ENCODE measurements at places on chromosomes 2 and 18.

GRCh38 chr2:119691189-119691588, 12.2 kb downstream of the TMEM177 start:
- no peak for DNase-seq

DNA sequence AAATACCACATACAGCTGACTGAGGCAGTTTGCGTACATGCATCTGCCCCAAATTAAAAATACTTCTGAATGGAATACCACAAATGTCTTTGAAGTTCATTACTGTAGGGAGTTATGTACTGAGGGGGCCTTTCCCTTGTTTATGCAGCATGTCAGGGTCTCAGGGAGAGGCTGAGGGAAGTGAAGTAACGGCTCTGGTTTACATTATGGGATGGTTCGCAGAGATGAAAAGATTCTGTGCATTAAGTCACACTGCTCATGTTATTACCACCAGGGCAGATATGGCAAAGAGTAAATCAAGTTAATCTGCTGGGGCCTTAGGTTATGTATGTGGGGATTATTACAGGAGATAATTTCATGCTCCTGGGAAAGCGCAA, 385.9 kb upstream of the RND3 start:
- no peak for DNase-seq

DNA sequence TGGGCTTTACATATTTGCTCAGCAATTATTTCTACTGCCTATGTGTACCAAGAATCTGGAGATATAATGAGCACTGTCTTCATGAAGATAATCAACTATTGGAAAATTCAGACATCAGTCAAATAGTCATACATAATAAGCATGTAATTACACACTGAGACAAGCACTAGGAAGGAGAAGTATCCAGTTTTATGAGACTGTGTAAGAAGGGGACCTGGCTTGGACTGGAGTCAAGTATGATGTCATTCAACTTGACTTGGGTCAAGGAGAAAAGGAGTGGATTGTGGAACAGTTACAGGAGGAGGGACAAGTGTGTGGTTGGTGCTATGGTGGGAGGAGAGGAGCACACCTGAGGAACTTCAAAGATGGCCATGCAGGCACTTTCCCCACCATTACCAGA, 419.8 kb upstream of the TRIB2 start:
- no peak for DNase-seq

- no peak for DNase-seq
Observed at GRCh38 chr2:44843641-44844310, 97.7 kb upstream of the SIX3 start.

DNA sequence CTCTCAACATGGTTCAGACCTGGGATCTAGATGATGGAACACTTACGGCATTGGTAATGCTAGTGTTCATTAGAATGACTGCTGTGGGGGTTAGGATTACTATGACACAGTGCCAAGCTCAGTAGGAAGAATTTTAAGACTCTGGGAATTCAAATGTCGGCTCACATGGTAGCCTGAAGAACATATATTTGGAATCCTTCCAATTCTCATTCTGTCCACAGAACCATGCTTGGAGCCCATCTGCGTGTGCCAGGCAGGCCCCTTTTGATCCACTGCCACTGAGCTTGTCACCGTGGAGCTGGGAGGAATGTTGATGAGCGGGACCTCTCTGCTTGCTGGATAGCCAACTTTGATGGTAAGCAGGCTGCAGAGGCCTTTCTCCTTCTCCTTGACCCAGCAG, 322.0 kb upstream of the SOX11 start:
- DNase-seq, result no peak

DNA sequence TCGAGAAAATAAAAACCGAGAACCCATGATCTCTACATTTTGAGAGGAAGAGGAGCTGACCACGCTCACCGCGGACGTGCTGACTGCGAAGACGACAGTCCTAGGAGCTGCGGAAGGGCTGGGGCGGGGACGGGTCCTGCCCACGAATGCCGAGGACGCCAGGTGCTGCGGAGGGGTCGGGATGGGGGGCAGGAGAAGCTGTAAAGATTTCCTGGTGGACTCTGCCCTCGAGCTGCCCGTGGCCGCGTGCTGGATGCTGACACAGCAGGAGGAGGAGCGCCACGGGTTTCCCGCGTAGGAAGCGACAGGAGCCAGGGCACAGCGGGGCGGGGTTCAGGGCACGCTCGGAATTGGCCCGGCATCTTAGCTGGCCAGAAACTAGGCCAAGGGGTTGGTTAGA, 22.2 kb downstream of the ZSCAN30 start:
- DNase-seq, result no peak

DNA sequence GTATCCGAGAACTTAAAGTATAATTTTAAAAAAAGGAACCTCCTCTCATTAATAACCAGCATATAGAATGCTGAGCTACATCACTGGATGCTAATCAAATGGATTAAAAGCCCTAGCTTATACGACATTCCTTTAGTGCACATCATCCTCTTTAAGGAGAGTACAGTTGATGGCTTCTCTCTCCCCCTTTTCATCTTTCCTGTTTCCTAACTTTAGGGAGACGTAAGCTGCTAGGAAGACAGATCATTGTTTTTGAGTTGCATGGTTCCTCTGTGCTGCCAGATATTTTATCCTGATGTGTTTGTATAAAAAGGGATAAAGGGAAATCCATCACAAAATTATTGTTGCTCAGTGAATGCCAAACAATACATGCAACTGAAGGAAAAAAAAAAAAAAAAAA, 94.2 kb downstream of the SLC8A1 start:
- no peak for DNase-seq

GRCh38 chr2:162073888-162074631, at the start of gene DPP4:
Gene DPP4 (minus strand): TSS chr2:162074215. CDS start chr2:162073981, 234 bp downstream.
- no peak for DNase-seq

DNA sequence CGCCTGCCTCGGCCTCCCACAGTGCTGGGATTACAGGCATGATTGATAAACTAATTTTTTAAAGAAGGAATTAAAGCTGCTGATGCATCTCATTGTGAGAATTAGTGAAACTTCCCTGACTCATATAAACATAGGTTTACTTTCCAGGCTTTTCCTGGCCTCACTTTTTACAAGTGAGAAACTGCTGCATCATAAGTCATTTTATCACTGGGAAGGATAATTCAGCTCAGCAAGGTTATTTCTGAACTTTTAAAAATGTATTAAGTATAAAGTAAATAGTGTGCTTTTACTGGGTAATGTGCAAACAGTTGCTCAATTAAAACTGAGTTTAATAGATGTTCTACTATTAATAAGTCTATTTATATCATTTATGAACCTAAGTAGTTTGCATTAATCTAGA, 1130.3 kb upstream of the CDH2 start:
- DNase-seq, result no peak

DNA sequence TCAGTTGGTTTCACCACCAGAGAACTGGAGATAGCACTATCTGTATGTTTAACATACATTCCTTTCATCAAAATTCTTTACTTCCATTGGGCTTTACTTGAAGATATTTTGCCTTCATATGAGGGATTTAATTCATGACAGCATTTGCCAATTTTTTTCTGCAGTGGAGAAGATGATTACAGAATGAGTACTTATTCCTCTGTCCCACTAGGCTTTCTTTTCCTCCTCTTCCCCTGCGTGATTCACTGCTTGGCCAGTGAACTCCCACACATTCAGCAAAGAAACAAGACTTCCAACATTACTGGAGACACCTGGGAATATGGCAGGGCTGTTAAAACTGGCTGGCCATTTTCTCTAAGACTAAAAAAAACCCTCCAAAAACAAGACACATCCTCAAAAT, 425.8 kb upstream of the KCNH7 start:
- no peak for DNase-seq

DNA sequence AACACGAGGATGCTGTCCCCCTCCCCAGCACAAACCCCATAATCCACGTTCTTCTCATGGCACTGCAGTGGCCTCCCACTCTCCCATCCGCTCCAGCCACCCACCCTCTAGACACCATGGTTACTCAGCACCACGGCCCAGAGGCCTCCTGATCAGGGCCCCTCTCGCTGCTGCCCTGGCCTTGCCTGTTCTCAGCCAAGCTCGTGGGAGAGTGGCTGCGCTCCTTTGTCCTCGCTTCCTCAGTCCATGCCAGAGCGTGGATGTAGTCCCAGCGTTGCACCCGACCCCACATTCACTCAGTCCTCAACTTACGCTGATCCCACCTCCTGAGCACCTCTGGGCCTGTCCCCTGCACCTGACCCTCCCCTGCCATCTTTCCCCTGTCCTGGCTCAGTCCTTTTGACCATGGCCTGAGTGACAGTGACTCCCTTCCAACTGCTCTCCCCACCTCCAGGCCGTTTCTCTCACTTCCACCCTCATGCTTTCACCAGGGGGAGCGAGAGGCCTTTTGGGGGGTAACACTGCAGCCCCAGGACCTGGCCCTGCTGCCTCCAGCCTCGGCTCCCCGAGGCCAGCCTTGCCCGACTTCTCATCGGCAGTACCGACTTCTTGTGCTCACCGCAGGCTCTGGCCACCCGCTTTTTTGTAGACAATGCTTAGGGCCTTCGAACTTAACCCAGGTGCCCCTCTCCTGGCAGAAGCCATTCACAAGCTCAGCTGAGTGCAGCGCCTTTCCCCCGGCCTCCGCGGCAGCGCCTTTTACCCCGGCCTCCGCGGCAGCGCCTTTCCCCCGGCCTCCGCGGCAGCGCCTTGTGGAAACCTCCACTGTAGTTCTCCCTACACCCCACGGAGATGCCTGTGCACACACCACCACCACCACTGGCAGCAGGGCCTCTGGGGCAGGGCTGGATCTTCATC, 131.4 kb downstream of the CLIP4 start:
- no peak for DNase-seq

- DNase-seq, result no peak
Observed at GRCh38 chr2:72098935-72099334, 48.7 kb downstream of the CYP26B1 start.

DNA sequence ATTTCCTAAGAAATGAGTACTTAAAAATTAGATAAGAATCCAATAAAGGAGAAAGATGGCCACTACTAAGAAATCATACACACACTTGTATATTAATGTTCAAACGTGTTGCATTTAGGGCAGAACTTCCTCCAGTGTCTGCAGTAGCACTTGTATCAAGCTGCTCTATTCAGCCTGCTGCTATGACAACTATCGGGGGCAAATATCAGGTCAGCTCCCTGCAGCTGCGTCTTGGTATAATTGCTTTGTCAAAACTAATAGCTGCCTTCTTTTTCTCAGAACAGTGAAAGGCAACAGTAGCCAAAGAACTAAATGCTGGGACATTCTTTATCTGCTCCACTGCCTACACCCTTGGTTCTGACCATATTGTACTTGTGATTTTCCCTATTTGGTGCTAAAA, 300.7 kb downstream of the NOL4 start:
- no peak for DNase-seq
